ENCODE measurements at places on chromosomes 4 and X.

DNA sequence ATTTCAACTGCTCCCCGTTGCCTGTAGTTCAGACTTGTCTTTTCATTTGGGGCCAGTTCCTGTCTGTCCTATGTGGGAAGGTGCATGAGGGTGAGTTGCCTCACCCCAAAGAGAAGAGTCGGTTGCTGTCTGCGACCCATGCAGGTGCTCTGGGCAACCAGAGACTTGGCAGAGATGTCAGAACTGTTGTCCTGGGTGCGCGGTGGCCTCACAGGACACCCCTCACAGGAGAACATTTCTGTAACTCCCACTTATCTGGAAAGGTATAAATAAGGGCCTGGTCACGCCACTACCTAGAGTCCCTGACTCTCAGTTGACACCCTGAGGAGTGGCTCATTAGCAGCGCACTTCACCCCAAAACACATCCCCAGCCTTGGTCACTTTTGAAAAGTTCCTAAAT is 9.7 kb upstream of the NAT8L start:
- no peak for DNase-seq

DNA sequence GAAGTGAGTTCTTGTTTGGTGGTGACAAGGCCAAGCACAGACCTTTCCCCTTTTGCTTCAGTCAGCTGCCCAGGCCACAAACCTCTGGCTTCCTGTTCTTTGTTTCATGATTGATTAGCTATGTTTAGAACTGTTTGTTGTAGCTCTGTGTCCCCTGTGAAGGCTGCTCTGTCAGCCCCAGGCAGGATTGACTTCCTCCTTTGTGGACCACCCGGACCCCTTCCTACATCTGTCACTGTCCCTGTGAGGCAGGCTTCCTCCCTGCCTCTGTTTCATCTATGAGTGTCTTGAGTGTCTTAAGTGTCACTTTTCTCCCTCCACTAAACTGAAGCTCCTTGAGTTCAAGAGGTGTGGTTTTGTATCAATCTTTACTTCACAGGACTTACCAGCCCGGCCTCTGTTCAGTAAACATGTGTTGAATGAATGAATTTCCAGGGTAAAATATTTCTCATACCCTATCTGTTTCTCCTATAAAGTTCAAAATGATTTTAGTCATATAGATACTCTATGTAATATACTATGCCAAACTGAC is 83.5 kb downstream of the ZNF674 start:
- no peak for DNase-seq

DNA sequence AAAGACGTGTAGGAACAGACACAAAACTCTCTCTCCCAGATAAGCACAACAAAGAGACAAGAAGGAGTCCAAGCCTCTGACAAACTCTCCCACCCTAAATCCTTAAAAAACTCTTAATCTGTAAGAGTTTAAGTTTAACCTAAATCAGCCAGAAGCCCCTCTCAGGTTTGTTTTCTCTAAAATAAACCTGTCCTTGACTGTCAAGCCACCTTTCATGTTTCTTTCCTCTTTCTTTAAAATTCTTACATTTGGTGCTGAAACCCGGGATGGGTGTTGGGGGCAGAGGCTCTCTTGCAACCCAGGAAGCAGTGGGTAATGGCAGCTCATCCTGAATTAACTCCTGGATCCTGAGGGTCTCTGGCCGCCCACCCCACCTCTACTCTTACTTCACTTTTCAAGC is 107.8 kb upstream of the TENT5D start:
- no peak for DNase-seq

GRCh38 chrX:44674906-44675305 is 132.2 kb upstream of the FUNDC1 start:
- DNase-seq, result no peak

DNA sequence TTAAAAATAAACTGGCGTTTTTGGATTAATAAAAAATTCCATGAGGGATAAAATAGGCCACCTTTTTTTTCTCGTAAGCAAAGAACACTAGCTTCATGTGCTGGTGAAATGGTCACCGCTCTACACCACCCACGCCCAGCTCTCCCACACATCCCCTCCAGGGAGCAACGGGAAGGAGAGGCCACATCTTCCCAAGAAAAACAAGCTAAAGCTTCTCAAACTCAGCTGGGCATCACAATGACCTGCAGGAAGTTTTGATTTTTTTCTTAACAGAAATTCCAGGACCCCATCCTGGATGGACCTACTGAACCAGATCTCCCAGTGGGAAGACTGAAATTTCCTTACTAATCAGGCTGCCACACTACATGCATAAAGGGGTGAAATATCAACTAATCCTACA is 9.8 kb downstream of the TSPAN5 start:
- no peak for DNase-seq

DNA sequence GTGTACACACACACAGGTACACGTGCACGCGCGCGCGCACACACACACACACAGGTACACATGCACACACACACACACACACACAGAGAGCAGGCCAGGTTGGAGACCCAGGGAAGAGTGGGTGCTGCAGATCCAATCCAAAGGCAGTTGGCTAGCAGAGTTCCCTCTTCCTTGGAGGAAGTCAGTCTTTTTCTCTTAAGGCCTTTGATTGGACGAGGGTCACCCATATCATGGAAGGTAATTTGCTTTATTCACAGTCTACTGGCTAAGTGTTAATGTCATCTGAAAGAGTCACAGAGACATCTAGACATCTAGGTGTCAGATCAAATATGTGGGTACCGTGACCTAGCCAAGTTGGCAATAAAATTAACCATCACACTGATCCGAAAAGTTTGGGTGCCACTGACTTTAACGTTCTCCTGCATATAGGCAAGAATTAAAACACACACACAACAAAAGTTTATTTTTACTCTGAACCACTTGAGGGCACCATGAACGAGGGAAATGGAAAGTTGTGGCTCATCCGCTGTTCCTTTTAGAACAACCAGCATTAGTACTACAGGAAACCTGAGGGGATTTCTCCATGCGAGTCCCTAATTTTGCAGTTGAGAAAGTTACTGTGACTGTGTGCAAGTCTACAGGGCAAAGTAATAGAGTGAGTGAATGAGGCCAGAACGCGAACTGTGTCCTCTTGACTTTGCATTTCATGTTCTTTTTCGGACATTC is 66.0 kb upstream of the STOX2 start:
- peak; percentile 45 for DNase-seq

Measured in neural progenitor cell (in vitro differentiated cells).